ENCODE measurements at places on chromosomes 5 and 9. TPM values are rescaled to one million over a fixed set of nuclear protein-coding genes. Genes with fewer than 3 reads are reported as not detected.

Gene GTF3C5
- total RNA-seq, result 60.7 TPM

Gene AGXT2
- total RNA-seq, result not detected

- no peak overlapping the region for H3K27ac ChIP-seq
- no peaks in the 10 kb centered on the region for H3K27me3 ChIP-seq
- H3K4me1 ChIP-seq, result no peaks in the 10 kb centered on the region
- H3K36me3 ChIP-seq, result no peaks in the 10 kb centered on the region
- DNase-seq, result no peak
These were observed 278.9 kb downstream of the NR3C1 start for GRCh38 chr5:143124593-143124992.

Gene PFN3
- total RNA-seq, result not detected

GRCh38 chr5:103428411-103428871, 134.1 kb downstream of the NUDT12 start:
- peak; percentile 87 for DNase-seq
- H3K27me3 ChIP-seq, result no peaks in the 10 kb centered on the region
- H3K4me3 ChIP-seq, result no peak overlapping the region
- H3K36me3 ChIP-seq, result no peaks in the 10 kb centered on the region
- H3K27ac ChIP-seq, result no peak overlapping the region

DNA sequence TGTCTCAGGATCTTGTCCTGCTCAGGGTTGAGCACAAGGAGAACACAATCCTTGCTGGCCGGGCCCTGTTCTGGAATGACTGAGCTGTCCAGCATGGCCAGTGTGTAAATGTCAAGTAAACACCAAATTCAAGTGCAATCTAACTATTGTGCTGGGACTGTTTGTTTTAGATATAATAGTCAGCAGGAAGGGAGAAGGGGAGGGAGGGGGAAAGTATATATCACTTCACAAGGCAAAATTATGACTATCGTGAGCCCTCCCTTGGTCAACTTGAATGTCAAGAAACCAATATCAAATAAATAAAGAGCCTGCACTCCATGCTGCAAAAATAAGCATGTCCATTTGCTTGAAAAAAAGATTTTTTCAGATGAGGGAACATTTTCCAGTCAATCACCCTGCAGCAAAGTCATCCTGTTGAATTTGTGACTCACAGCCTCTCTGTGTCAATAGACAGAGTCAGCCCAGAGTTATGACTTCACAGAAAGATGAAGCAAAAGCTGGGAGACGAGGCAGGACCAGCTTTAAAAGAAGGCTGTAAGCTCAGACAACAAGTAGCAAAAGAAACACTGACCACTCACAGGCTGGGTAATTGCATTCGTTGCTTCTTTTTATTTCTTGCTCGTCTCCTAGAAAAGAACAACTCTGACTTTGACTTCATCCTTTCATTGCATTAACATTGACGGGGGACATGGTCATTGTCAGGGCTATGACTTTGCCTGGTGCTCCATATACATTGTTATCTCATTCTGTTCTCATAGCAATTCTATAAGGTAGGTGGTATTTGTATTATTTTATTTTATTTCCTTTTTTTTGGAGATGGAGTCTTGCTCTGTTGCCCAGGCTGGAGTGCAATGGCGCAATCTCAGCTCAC, 15.3 kb upstream of the KLF4 start:
- DNase-seq, result peak; percentile 24
- no peak overlapping the region for H3K4me3 ChIP-seq
- H3K4me1 ChIP-seq, result peaks cover 14% of the 10 kb centered on the region
- no peaks in the 10 kb centered on the region for H3K27me3 ChIP-seq
- H3K27ac ChIP-seq, result no peak overlapping the region
- H3K36me3 ChIP-seq, result no peaks in the 10 kb centered on the region

DNA sequence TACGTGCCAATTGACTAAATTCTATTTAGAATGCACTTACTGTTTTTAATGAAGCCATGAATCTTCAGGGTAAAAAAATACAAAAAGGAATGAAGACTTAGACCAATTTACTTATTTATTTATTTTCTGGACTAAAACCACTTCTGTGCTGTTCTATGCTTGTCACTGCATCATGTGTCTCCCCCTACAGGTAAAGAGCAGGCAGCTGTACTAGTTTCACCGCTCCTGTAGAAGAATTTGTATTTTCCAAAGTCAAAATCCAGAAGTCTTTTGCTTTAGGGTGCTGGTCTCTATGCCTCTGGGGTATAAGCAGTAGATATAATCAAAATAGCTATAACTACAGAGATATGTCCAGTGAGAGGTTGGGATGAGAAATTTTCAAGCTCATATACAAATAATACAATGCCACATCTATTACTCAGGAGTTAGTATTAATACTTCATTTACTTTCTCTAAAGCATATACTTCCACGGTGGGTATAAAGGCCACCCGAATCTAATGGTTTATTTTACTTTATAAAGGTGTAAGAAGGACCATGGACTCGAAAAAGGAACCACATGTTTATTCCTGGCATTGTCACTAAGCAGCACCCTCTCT, 591.5 kb downstream of the RAB3C start:
- no peaks in the 10 kb centered on the region for H3K27me3 ChIP-seq
- no peaks in the 10 kb centered on the region for H3K36me3 ChIP-seq
- peak; percentile 32 for DNase-seq
- H3K27ac ChIP-seq, result no peak overlapping the region

- no peaks in the 10 kb centered on the region for H3K27me3 ChIP-seq
- no peak for DNase-seq
- no peak overlapping the region for H3K27ac ChIP-seq
- H3K36me3 ChIP-seq, result no peaks in the 10 kb centered on the region
- H3K4me1 ChIP-seq, result no peaks in the 10 kb centered on the region
These were observed 109.0 kb upstream of the PLPPR1 start for GRCh38 chr9:100919506-100919905.

All from thyroid gland (tissue), 4 donors.